Suprapubic skin (tissue), 4 donors: ENCODE measurements at places on chromosomes 7 and 10.

GRCh38 chr7:40525764-40526163 lies 391.0 kb downstream of the SUGCT start:
- DNase-seq: no peak

- no peak for DNase-seq
Observed at GRCh38 chr7:75663302-75663907, 75.3 kb downstream of the HIP1 start.

- no peak for DNase-seq
Observed at GRCh38 chr7:95933618-95934017, 161.3 kb downstream of the DYNC1I1 start.

DNA sequence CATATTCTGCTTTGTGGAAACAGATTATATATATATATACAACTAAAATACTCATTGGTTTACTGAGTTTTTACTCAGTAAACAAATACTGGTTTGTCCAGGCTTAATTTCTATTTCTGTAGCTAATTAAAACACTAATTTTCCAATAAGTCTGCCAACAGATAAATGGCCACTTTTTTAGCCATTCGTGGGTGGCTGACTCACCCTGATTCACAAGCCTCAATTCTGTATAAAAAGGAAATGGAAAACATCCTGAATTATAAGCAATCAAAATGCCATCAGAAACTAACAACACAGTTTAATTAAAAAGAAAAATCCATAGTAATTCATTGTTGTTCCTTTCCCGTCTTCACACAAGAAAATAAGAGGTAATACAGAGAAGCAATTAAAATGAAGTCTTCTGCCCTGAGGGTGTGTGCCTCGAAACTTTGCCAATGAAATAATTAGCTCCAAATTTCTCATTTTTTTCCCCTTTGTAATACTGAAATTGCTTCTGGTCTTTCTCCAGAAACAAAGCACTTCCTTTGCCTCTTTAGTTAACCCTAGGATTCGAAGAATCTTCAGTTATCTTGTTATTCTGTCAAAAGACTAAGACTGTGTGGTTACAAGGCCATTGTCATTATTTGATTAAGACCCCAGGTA lies 118.7 kb upstream of the PTN start:
- no peak for DNase-seq

DNA sequence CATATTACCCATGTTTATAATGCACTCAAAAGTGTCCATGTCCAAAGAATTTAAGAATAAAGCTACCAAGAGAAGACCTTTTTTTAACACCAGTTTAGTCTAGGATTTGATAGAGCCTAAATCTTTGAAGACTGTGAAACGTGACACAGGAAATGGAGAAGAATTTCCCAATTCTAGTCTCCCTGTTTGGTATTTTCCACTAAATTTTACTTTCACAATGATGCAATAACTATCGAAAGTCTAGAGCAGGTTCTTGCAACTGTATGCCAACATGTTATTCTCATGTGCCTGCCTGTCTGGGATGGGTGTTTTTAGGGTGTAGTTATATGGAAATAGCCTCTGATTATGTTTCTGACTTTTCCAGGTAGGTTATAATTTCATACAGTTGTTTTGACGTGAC lies 6.9 kb upstream of the MXI1 start:
- no peak for DNase-seq

DNA sequence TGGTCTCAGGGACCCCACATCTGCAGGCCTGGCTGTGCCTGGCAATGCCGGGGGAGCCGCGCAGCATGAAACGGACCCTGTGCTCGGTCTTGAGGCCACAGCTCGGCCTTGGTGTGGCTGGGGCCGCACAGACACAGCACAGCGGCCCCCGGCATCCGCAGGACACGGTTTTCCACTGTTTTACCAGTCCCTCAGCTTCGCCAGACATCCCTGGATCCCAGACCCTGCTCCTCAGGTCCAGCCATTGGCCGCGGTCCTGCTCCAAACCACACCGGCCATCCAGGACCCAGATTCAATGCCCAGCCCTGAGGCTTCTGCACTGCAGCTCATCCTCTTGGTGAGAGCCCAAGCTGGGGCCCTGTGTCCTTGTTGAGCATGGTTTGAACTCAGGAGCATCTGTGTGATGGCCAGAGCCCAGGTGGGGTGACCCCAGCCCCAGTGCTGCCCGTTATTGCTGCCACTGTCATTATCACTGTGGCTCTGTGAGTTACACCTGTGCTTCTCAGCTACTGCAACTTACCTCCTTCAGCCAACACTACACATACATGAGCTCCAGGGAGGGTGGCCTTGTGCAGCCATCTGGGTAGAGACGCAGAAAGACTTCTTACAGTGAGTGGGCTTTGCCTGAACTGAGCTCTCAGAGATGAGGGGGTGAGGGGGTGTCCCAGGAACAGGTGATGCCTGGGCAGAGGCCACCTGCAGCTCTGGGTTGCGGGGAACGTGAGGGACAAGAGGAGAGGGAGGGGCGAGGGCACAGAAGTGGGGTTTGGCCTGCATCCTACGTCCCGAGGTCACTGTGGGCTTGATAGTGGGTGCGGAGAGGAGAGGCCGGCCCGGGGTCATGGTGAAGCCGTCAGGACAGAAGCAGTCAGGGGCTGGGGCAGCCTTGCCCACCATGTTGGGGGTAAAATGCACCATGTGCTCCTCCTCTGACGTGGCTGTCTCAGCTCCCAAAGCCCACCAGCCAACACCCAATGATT lies 567.6 kb downstream of the PTPRN2 start:
- peak; percentile 37 for DNase-seq

DNA sequence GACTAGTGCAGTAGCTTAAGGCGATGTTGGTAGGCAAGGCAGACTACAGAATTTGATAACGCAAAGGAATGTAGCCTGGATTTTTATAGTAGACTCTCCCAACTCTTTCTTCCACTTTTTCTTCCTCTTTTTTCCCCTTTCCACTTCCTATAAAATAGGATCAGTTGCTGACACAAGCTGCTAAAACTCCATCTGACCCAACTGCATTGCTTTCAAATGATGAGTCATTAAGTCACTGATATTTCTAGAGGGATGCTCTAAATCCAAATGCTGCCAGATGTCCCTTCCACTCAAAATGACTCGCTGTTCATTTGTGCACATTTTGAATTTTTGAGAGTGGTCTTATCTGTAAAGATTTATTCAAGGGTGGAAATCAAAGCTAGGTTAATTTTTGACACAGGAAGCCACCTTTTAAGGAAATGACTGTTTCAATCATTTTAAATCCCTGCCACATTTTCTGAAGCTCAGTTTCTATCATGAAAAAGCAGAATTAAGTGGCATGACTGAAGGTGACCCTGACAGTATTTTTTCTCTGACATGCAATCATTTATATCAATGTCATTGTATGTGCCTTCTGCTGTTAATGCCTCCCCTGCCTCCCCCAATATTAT lies 25.8 kb upstream of the SFMBT2 start:
- no peak for DNase-seq

DNA sequence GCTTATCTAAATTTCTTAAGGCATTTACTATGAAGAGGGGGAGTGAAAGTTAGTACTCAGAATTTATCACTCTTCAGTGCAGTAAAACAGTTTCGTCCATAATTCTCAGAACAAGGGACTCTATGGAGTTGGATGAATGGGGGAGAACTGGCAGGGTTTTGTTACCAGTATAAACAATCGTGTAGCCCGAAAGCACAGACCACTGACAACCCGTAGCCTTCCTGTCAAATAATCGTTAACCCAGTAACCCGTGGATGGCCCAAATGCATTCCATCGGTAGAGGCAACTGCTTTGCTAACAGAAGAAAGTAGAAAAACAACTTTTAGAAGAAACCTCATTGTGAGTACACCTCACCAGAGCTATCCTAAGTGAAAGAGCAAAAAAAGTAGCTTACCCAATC lies 583.9 kb downstream of the NXPH1 start:
- no peak for DNase-seq

DNA sequence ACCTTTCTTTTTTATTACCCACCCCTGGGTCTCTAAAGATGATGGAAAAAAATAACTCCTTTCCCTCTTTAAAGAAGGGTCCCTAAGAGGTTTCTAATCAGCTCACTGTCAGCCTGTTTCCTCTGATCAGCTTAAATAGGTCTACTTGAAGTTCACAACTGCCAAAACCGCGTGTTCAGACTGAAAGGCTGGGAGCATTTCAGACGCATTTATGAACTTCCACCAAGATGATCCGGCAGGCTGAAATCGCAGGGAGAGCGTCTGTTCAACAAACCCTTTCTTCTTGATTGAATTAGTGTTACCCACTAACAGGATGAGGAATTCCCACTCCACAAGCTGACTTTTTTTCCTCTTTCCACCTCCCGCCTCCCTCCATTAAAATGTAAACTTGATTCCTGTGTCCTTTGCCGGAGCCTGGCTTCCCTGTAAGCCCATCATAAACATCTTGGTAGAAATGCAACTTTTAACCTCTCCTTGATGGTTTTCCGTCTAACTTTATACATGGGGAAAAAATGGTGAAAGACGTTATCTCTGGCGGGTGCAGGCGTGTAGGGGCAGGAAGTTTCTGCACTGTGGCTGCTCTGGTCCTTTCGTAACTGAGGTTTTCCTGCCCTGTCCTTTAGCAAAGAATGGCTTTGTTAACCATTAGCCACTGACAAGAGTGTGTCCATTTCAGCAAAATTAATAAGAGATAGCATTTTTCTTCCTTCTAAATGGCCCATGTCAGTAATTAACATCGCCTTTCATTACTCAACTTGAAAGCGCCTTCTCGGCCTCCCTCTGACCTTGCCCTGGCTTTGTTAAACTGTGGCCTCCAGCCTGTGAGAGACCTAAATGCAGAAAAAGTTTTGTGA lies 130.7 kb downstream of the BAMBI start:
- no peak for DNase-seq

- no peak for DNase-seq
Observed at GRCh38 chr7:2038931-2039728, 193.6 kb downstream of the MAD1L1 start.

DNA sequence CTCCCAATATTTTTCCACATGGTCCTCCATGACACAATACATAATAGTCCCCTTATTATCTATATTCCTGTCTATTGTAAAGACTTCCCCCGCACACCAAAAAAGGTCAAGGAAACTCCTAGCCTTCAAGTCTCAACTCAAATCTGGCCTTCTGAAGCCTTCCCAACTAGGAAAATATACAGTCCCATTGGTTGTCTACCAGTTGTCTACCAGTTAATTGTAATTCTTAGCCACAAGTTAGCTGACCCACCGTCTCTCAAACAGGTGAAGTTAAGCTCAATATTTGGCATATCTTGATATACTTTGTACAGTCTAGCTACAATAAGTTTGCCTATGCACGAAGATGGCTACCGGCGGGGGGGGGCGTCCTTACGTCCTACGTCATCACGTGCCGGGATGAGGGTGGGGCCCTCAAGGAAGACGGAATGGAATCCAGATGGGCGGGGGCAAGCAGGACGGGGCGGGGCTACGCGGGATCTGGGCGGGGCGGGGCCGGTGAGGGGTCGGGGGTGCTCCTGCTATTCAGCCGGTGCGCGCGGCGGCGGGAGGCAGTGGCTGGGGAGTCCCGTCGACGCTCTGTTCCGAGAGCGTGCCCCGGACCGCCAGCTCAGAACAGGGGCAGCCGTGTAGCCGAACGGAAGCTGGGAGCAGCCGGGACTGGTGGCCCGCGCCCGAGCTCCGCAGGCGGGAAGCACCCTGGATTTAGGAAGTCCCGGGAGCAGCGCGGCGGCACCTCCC lies at the start of gene AHR:
Gene AHR (plus strand): TSS at position 551 of the 738 bp plus-strand sequence. CDS start 613 bp downstream, outside the sequence.
- peak; percentile 97 for DNase-seq

GRCh38 chr7:69060516-69060915 lies 537.8 kb upstream of the AUTS2 start:
- no peak for DNase-seq

GRCh38 chr7:156589808-156590207 lies 50.8 kb upstream of the RNF32 start:
- DNase-seq: no peak

GRCh38 chr10:137606-138005 lies 2.4 kb downstream of the ZMYND11 start:
- no peak for DNase-seq

DNA sequence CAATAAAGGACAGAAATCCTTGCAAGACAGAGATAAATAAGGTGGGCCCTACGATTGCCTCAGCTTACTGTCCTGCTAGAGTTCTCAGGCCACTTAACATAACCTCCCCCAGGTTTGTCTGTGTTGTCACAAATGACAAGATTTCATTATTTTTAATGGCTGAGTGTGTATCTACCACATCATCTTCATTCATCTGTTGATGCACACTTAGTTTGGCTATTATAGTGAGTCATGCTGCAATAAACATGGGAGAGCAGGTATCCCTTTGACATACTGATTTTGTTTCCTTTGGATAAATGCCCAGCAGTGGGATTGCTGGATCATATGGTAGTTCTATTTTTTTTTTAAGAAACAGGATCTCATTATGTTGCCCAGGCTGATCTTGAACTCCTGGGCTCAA lies 60.6 kb downstream of the PRTFDC1 start:
- no peak for DNase-seq

DNA sequence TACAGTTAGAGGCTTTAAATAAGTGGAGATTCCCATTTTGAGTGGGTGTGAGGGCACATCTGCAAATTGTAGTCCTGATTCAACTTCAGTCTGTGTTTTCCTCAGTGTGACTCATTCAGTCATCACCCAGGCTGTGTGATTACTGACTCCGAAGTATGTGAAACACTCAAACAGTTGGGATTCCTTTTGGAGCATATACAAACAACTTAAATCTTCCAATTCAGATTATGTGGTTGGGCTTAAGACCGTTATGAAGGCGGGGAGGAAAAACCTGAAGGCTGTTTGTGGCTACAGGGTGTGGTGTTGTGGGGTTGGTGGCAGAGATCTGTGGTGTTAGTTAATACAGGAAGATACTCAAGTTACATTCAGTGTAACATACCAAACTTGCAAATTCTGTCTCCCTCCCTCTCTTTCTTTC lies 259.7 kb upstream of the FERD3L start:
- DNase-seq: no peak

- DNase-seq: no peak
Observed at GRCh38 chr10:30531751-30532530, 97.6 kb downstream of the LYZL2 start.

- no peak for DNase-seq
Observed at GRCh38 chr10:20885678-20886077, 11.4 kb downstream of the NEBL start.

- no peak for DNase-seq
Observed at GRCh38 chr7:149820622-149821190, 17.5 kb upstream of the ZNF862 start.

- DNase-seq: no peak
Observed at GRCh38 chr7:113635492-113635891, 283.3 kb downstream of the PPP1R3A start.

- DNase-seq: no peak
Observed at GRCh38 chr7:5629941-5630340, 151.5 kb downstream of the RNF216 start.

DNA sequence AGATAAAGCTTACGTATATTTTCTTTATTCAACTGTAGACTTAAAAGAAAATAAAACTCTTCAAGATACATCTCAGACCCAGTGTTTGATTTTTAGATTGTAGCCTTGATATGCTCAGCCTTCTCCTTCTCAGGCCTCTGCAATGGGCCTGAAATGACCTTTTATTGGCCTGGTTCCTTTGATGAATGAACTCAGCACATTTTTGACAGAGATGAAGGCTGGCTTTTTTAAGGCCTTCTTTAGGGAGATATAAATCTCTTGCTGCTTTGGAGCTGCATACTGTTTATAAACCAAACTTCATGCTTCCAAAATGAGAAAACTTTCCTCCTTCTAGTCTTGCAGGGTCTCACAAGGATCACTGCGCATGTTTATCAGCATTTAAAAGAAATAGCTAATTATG lies 1049.8 kb downstream of the LRMDA start:
- no peak for DNase-seq

GRCh38 chr10:26372513-26373354 lies 65.4 kb upstream of the APBB1IP start:
- DNase-seq: no peak
